ENCODE measurements at places on chromosomes 3 and 15.

GRCh38 chr3:34856081-34856947 lies 783.0 kb upstream of the ARPP21 start:
- DNase-seq, result no peak

- DNase-seq, result no peak
These were observed 22.1 kb downstream of the TMED3 start for GRCh38 chr15:79332824-79333510.

GRCh38 chr3:152589644-152590043 lies 245.3 kb upstream of the P2RY1 start:
- no peak for DNase-seq

DNA sequence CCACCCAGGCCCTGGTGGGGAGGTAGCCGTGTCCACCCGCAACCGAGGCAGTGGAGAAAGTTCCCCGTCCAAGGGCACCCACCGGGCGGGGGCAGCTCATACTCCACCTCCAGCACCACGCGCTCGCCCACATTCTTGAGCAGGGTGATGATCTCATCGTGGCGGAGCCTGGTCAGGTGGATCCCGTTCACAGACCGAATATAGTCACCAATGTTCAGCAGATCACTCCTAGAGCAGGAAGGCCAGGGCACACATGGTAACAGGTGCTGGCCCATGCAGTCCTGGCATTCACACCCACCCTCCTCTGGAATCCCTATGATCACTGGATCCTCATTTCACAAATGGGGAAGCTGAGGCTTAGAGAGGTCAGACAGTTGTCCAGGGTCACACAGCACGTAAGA lies 15.8 kb downstream of the GRIP2 start:
- DNase-seq, result no peak

DNA sequence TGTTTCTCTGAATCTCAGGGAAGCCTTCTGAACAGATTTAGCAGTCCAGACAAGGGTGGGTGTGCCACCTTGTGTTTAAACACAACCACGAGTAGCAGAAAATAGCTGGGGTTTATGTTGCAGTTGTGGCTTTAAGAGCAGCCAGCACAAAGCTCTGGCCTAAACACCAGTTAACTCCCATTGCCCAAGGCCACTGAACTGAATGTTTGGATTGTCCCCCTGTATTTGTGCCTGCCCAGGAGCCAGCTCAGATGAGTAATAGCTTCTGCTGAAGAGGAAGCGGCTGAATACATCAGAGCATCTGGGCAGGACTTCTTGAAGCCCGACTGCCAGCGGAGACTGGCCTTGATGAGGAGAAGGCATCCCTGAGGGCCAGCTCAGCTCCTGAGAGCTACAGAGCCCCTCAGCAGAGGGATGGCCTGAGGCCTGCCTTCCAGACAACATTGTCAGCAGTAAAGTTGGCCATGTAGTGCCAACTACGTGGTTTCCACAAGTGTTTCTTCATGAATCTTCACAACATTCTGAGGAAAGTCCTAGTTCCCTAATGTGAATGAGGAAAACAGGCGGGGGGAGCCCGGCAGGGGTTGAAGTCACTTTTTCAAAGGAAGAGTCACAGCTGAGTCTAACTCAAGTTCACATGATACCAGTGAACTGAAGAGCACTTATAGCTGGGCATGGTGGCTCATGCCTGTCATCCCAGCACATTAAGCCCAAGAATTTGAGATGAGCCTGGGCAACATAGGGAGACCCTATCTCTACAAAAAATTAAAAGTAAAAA lies 65.8 kb upstream of the ZBTB38 start:
- DNase-seq, result peak; percentile 72

GRCh38 chr3:184524981-184525336 lies 36.6 kb upstream of the EPHB3 start:
- DNase-seq, result no peak

DNA sequence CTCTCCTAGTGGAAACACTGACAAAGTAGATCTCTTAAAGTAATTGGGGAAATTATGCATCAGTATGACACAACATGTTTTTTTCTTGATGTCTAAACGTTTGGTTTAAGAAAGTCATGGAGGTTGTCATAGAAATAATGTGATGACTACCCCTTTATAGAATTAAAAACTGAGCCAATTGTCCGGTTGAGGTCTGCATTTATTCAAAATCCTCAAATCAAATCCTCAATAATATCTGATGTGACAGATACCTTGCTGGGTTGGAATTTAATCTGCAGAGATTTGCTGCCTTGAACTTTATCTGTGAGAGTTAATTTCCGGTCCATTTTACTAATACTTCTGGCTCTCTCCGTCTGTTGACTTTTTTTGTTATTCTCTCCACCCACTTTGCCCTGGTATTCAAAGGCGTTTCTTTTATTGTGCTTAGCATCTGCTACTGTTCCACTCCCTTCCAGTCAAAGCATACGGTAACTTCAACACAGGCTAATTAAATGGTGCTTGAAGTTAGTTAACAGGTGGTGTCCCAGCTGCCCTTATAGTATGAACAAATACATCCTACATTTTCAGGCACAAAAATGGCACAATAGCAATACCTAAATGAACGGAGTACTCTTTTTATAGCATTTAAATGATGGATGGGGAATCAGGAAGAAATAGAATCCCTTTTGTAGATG lies 628.3 kb downstream of the ROBO1 start:
- no peak for DNase-seq

- no peak for DNase-seq
These were observed 320.5 kb upstream of the UMPS start for GRCh38 chr3:124409650-124410275.

DNA sequence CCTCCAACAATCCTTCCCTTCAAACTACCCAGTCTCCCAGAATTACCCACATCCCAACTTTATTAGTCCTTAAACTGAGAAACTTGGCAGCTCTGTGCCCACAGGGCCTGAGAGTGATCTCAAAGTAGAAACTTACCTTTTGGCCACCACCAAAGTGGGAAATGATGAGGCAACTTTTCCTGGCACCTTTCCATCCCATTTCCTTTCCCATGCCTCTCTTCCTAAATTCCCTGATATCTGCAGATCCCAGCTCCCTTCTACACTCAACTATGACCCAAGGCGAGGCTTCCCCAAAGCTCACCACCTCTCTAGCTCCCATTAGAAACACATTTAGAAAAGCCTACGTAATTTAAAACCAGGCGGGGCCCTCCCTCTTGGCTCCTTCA lies 271.9 kb downstream of the FOXP1 start:
- DNase-seq, result no peak

GRCh38 chr3:102095383-102095782 lies 246.1 kb downstream of the NFKBIZ start:
- DNase-seq, result no peak

DNA sequence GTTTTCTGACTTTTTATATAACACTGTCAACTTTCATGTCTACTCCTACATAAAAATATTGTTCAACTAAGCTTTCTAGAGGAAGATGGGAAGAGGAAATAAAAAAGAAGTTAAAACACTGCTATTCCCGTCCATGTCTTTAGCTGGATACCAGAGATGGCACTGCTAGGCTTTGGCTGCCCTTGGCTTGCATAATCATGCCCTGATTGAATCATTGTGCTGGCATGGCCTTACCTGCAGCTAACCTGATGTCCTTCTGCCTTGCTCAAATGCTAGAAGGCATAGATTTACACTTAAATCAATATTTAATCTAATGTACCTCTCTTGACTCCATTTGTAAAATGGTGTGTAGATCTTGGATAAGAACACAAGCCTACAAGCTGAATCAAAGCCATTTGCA lies 539.7 kb upstream of the IL12A start:
- DNase-seq, result no peak
